GM23338 (cell line): ENCODE measurements at places on chromosomes 16 and 17.
A peak's percentile ranks its signal among the peaks of the same experiment; 100 is the strongest.

- no peak for DNase-seq
Measured at GRCh38 chr16:66190411-66190810, 176.1 kb upstream of the CDH5 start.

DNA sequence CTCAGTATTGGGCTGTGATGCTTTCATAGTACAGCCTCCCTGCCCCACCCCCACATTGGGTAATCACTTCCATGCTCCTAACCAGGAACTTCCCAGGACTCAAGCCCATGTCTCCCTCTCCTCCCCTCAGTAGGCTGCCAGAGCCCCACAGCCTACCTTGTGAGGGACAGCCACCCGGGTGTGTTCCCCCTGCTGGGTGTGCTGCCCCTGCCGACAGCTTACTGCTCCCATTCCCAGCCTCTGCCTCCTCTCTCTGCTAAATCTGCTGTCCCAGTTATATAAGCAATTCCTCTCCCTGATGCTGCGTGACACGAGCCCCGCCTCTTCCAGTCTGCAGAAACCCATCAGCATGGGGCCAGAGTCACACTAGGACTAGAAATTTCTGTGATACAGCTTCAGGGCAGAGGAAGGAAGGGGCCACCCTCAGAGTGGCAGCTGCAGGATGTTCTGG is at the start of gene RSKR:
TSS of gene RSKR (minus strand) at position 255 of the 451 bp plus-strand sequence. CDS start at position 231, 24 bp downstream.
- DNase-seq, result no peak

GRCh38 chr17:74639704-74640151 is 16.2 kb upstream of the CD300E start:
- DNase-seq, result no peak

DNA sequence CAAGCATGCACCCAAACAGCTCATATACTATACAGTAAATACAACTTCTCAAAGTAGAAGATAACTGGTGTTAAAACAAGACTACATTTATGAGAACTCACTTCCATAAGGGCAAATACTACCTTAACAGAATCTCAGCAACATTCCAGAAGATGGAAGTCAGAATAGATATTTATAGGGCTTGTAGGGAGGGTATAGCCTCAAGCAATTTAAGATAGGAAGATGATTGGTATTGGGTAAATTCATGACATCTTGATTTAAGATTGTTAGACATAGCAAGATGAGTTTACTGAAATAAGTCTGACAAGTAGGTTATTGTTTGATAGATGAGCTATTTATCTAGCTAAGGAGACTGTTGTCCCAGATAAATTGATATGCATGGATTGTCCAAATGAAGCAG is 250.2 kb downstream of the CDH13 start:
- DNase-seq, result no peak

DNA sequence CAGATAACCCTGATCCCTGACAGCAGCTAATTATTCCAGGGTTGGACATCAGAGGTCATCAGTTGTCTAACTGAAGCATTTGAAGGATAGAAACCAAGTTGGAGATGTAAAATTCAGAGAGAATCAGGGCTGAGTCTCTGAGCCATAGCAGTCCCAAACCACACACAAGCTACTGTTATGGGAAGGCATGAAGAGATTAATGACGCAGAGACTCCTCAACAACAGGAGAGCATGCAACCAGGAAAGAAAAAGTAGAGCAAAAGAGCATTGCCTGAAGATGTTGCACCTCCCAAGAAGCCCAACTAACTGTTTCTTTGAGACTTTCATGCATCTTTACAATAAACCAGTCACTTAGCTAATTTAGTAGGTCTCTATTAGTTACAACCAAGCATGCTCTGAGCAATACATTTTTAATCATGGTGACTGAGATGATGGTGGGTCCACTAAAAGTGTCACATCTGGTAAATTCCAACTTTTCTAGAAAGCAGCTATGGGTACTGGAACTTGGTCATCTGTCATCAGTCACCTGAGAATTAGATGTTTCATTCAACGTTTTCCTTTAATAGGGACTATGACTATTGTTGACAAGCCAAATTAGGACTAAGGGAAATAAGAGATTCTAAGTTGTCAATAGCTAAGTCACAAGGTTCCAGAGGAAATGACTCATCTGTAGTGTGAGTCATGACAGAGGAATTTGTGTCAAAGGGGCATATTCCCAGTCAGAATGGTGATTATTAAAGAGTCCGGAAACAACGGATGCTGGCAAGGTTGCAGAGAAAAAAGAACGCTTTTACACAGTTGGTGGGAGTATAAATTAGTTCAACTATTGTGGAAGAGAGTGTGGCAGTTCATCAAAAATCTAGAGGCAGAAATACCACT is 239.8 kb downstream of the CHD9NB start:
- DNase-seq, result no peak

- peak; percentile 30 for DNase-seq
Measured at GRCh38 chr17:60231234-60231633, 81.5 kb downstream of the CA4 start.
